ENCODE measurements at places on chromosomes 13 and 19.

DNA sequence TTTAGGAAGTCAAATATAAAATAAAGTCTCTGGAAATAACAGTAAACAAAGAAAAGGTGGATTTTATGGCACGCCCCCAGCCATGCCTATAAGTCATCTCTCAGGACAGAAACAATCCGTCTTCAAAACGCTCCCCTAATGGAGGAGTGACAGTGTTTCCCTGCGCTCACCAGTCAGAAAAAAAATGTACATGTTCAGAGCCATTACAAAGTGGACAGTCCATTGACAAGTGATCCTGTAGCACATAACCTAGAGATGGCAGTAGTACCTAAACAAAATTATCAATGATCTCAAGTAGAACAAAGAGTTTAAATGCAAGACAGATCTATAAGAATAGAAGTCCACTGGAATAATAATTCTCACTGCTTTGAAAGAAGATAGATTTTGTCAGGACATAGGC is 891.7 kb upstream of the MIR17HG start:
- DNase-seq: no peak

DNA sequence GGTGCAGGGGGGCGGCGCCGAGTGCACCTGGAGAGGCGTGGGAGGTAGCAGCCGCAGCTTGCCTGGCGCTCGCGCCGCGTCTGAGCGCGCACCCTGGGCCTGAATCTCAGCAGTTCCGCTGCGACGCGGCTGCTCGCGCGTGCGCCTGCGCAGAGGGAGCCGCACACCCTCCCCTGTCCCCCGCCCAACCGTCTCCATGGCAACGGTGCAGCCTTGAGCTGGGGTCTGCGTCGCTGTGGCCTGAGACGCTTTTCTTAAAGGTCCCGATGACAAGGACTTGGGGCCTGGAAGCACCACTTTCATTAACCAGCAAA is at the start of gene PNMA8B:
TSS of gene PNMA8B (minus strand) at position 82 of the 314 bp plus-strand sequence. CDS start 402 bp downstream, outside the sequence.
- DNase-seq: no peak

DNA sequence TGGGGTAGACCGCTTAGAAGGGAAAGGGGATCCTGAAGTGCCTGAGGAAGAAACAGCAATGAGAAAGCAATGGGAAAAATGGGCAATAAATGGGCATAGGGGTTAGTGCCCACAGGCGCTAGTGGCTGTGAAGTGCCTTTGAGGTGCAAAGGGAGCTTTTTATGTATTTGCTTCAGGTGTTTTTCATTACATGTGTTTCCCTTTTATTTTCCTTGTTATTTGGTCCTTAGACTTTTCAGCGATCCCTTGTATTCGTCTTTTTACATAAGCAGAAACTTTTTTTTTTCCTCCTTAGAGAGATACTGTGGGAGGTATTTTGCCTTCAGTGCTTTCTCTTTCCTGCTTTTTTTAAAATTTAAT is 19.6 kb downstream of the NFIX start:
- DNase-seq: no peak

- no peak for DNase-seq
Measured at GRCh38 chr19:53157626-53158025, 1.2 kb downstream of the ZNF347 start.

GRCh38 chr13:29791508-29791907 is 58.9 kb downstream of the UBL3 start:
- no peak for DNase-seq

DNA sequence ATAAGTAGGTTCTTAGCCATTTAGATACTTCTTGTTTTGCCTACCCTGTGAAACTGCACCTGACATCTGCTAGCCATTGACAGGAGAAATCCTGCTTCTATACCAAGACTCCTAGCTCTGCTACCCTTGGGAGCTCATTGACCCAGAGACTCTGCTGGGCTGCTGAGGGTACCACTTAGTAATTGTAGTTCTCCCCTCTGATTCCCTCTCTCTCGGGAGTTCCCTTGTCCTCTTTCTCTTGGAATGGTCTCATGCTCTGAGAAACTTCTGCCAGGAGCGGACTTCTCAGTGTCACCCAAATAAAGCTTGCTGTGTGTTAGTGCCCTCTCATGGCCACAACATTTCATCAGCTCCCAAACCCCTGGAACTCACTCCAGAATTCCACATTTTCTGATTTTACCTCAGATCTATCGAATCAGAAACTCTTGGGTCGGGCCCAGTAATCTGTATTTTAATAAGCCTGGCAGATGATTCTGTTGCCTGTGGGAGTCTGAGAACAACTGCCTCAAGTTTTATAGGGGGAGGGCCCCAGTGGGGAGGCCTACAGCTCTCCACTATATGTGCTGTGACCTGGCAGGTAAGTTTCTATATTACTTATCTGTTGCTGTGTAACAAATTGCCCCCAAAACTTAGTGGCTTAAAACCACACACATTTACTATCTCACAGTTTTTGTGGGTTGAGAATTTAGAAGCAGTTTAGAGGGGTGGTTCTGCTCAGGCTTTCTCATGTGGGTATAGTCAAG is 221.1 kb downstream of the TDRD3 start:
- no peak for DNase-seq

GRCh38 chr13:35855531-35856019 is 275.6 kb downstream of the DCLK1 start:
- DNase-seq: no peak

GRCh38 chr19:42386974-42387707 is 3.0 kb downstream of the CNFN start:
- DNase-seq: peak; percentile 54

DNA sequence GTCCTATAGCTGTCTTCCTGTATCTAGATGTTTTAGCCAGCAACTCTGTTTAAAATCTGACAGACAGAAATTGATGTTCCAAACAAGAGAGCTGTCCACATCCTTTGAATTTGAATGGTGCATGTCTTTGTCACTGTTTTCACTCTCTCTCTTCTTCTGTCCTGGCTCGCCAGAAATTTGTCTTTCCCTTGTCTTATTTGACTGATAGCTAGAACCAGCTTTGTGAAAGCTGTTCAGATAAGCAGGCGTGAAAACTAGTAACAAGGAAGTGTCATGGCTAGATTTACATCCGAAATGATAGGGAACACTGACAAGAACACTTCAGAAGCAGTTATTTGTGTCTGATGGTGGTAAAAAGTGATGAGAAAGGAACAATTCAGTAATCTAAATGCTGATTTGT is 354.9 kb upstream of the SLITRK1 start:
- DNase-seq: no peak

DNA sequence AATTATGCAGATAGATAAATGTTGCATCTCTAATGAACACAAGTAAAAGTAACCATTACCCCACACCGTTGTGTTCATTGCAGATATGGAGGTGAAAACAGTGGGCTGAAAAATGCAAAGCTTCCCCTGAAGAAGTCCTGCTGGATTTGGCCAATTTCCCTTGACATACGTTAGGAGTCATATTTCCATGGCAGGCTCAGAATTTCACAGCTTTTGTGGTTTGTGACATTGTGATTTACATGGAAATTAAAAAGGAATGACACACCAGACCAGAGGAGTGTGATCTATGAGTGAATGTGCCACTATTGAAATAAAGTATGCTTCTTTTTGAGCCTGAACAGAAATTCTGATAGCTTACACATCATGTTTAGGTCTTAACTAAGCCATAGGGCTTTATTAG is 221.1 kb upstream of the TMTC4 start:
- no peak for DNase-seq

GRCh38 chr19:47464675-47465419 is 6.8 kb downstream of the SLC8A2 start:
- DNase-seq: no peak

DNA sequence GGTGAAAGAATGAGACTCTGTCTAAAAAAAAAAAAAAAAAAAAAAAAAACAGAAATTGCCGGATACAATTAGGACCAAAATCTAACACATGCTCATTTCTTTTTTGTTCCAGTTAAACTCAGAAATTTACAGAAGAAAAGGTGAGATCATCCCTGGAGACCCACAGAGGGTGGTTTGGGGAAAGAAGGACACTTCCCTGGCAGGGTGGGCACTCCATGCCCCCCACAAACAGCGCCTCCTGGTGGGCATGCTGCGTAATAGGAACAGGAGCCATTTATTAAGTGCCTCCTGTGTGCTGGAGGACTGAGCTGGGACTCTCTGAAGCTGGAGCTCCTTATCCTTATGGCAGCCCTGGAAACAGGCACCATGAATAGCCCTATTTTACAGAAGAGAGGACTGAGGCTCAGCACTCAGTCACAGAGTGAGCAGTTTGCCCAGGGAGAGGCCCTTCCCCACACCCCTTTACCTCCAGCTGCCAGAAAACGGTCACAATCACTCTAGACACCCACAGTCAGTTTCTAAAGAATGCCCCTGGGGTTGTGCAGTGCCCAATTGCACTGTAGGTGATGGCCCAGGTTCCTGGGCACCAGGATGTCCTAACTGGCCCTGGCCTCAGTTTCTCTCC is 10.1 kb downstream of the C19orf38 start:
- no peak for DNase-seq

- DNase-seq: peak; percentile 10
Measured at GRCh38 chr19:57099199-57099661, 20.6 kb upstream of the USP29 start.

GRCh38 chr13:78659732-78660494 is 958 bp upstream of the OBI1 start:
- no peak for DNase-seq

GRCh38 chr13:43061496-43062280 is 38.3 kb downstream of the DNAJC15 start:
- no peak for DNase-seq

- DNase-seq: no peak
Measured at GRCh38 chr19:55228403-55229031, at the start of gene TMEM86B. TMEM86B (minus strand) TSS chr19:55228763; CDS start chr19:55228741, 22 bp downstream.

DNA sequence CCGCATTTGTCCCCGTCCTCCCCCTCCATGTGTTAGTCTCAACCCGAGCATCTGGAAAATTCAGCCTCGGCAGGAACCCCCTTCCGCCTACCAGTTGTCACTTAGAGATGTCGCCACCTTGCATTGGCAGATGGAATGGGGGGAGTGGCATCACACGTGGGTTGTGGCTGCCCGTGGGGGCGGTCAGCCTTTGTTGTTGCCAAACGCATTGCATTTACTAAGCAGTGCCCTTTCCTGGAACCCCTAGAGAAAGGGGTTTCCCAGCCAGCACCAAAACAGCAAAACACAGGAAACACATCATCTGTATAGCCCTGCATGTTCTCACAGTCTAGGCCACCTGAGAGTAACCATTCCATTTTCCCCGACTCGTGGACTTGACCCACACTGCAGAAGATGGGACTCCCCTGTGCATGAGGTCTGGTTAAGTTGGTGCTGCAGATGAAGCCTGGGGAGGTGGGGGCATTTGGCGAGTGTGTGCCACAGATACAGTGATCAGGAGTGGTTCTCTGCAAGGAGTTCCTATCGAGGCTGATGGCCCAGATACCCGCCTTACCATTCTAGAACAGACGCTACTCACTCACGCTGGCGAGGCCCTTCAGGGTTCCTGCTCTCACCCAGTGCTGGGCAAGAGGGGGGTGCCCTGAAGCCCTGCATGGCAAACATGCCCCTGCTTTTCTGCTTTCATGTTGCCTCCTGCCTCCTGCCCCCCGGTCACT is 38.3 kb downstream of the TMED1 start:
- peak; percentile 79 for DNase-seq

GRCh38 chr13:73038064-73038463 is 20.7 kb upstream of the KLF5 start:
- no peak for DNase-seq

- DNase-seq: no peak
Measured at GRCh38 chr19:2804156-2805004, 15.3 kb upstream of the ZNF554 start.

GRCh38 chr13:21010621-21011020 is 50.8 kb downstream of the LATS2 start:
- no peak for DNase-seq

DNA sequence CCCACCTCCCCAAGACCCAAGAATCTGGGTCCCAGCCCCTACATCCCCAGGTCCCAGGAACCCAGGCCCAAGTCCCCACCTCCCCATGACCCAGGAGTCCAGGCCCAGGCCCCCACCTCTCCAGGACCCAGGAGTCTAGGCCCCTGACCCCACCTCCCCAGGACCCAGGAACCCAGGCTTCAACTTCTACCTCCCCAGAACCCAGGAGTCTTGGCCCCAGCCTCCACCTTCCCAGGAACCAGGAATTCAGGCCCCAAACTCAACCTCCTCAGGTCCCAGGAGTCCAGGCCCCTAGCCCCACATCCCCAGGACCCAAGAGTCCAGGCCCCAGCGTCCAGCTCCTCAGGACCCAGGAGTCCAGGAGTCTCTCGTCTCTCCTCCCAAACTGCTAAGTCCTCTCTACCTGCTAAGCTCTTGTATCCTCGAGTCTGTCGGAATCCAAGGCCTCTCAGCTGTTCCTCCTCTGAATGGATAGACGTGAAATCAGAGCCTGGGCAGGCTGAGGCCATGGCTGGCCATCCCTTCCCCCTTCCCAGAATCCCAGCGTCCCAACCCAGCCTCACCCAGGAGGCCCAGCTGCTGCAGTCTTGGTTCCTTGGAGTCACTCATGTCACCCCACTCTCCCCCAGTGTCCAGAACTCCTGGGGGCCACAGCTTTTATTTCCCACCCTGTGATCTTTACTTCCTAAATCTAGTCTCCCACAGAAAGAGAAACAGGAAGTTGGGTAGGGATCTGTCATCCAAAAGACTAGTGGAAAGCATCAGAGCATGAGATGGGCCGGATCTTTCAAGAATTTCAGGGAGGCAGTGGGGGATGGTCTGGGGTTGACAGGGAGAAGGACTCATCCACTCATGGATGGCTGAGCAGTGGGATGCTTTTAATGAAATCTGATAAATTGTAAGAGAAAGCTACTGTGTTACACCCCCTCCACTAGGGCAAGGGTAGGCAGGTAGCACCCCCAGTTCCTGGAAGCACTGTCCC is at the start of gene CD209:
TSS of gene CD209 (minus strand) at position 632 of the 982 bp plus-strand sequence. CDS start at position 609, 23 bp downstream.
- DNase-seq: no peak

GRCh38 chr19:6271721-6272410 is 7.9 kb downstream of the MLLT1 start:
- DNase-seq: no peak

- no peak for DNase-seq
Measured at GRCh38 chr19:6822311-6822670, 49.8 kb downstream of the VAV1 start.

- DNase-seq: no peak
Measured at GRCh38 chr19:17754634-17755442, 3.6 kb downstream of the FCHO1 start.

DNA sequence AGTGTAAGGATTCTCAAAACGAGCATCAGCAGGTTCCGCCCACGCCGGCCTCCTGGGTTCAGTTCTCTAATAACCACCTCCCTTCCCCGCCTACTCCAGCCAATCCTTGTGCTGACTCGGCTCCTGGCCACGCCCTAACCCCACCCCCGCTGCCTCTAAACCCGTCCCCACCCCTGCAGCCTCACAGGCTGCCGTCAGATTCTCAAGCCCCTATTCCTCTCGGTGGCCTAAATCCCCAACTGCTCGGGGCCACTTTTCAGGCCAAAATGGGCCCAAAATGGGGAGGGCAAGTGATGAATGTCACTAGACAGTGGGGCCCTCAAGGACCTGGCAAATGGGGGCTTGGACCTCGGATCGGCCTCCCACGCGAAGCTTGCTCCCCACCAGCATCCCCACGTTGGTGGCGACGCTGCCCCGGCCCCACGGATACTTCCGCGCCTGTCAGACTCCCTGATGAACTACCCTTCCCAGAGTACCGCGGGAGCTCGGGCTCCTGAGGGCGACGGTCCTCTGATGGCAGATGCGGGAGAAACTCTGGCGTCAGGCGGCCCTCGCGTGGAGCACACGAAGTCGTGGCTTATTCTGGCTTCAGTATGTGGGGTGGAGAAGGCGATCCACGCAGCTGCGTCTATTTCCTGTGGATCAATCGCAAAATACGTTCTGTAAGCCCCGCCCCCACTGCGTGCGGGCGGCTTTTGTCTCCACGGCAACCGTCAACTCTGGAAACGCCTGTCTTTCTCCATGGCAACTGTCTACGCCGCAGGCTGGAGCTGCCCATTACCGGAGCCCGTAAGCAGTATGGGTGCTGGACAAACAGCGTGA is 24.8 kb downstream of the ZNF473 start:
- peak; percentile 71 for DNase-seq

GRCh38 chr19:2014731-2015607 is 545 bp downstream of the BTBD2 start:
- DNase-seq: no peak

Measured in activated effector memory CD4-positive, alpha-beta T cell treated with Interleukin-2 at 50 U/mL for 16 hours (primary cell).